AG09309 (cell line): ENCODE measurements at places on chromosomes 2 and 18.

GRCh38 chr18:25187521-25188192 is 164.3 kb downstream of the ZNF521 start:
- no peak for DNase-seq

DNA sequence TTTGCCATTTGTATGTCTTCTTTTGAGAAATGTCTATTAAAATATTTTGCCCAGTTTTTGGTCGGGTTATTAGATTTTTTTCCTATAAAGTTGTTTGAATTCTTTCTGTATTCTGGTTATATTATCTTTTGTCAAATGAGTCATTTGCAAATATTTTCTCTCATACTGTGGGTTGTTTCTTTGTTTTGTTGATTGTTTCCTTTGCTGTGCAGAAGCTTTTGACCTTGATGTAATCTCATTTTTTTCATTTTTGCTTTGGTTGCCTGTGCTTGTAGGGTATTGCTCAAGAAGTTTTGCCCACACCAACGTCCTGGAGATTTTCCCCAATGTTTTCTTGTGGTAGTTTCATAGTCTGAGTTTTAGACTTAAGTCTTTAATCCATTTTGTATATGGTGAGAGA is 245.7 kb downstream of the ADCYAP1 start:
- DNase-seq: no peak

- DNase-seq: peak; percentile 74
These were observed 137.4 kb upstream of the ETAA1 start for GRCh38 chr2:67259556-67260342.

GRCh38 chr2:131036696-131037397 is 56.4 kb downstream of the FAM168B start:
- no peak for DNase-seq

GRCh38 chr2:3761272-3761671 is 57.9 kb downstream of the DCDC2C start:
- DNase-seq: no peak

DNA sequence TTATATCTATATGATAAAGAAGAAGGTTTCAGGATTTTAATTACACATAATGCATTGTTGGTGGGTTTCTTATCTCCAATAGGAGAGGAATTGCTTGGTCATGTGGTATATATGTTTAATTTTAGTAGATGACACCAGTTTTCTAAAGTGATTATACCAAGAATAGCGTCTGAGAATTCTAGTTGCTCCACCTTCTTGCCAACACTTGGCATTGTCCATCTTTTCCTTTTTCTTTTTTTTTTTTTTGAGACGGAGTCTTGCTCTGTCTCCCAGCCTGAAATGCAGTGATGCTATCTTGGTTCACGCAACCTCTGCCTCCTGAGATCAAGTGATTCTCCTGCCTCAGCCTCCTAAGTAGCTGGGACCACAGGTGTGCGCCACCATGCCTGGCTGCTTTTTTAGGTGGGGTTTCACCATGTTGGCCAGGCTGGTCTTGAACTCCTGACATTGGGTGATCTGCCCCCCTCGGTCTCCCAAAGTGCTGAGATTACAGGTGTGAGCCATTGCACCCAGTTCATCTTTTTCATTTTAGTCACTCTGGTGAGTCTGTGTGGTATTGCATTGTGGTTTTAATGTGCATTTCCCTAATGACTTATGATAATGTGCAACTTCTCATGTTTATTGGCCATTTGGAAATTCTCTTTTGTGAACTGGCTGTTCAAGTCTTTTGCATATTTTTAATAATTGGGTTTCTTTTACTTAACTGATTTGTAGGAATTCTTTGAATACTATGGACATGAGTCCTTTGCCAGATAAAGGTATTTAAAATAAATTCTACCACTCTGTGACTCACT is 37.3 kb upstream of the ZNF512 start:
- no peak for DNase-seq

- DNase-seq: no peak
These were observed 2.5 kb downstream of the BCL11A start for GRCh38 chr2:60550984-60551239.

DNA sequence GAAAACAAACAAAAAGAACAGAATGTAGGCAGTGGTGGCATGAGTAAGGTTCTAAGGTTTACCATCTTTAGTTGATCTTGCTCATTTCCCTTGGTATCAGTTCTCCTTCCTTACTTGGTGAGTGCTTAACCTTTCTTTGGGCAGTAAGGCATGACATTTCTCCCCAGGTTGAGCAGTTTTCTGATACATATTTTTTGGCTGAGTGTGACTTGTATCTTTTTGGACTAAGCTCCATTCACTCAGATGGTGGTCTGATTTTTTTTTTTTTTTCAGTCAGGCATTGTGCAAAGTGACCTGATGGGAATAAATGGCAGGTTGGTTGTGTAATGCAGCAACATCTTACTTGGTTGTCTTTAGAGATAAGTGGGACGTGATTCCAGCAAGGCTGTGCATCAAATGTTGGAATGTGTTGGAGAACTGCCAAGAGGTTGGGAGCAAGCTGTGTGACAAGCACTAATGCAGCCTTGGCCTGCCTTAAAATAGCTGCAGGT is 15.1 kb downstream of the SPTBN1 start:
- no peak for DNase-seq

DNA sequence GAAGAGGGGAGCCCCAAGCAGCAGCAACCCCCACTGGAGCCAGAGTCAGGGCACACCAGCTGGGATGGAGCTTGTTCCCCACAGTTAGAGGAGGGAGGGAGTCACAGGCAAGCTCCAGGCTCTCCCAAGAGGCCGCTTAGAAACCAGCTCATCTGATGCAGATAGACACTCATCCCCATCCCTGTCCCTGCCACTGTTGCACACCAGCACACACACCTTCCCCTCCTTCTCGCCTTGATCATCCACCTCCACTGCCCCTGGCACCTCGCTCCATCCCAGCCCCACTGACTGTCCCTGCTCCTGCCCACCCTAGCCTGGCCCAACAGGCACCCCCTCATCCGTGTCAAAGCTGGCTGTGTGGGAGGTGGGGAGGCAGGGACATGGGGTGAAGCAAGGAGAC is 1.5 kb upstream of the RUFY4 start:
- no peak for DNase-seq

GRCh38 chr2:217993138-217993537 is 9.7 kb downstream of the TNS1 start:
- DNase-seq: no peak

DNA sequence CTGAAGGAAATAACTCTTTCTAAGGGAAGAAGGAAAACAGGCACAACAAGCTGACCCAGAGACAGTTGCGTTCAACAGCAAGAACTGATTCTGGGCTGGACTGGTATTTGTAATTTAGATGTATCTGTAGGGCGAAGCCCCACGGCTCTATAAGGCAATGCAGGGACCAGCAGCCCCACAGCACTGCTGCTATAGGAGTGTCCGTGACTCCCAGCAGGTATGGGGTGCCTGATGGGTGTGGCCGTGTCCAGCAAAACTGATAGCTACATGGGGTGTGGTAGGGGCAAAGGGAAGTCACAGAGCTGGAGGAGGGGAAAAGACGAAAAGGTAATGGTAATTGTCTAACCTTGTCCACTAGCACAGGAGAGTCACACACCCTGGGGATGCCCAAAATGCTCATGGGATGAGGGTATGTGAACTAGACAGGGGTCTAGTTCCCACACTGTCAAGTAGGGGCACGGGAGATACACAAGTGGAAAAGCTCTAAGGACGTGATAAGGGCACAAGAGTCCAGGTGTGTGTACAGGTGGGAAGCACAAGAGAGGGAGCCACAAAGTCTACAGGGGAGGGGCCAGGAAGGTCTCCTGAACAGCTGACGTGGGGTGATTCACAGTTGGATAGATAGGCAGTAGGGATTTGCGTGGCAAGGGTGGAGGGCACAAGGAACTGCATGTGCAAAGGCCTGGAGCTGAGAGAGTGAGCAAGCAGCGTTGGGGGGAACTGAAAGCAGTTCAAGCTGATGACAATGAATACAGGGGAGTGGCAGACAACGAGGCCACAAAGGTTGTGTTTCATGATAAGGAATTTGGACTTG is 48.5 kb upstream of the ASPRV1 start:
- DNase-seq: no peak

DNA sequence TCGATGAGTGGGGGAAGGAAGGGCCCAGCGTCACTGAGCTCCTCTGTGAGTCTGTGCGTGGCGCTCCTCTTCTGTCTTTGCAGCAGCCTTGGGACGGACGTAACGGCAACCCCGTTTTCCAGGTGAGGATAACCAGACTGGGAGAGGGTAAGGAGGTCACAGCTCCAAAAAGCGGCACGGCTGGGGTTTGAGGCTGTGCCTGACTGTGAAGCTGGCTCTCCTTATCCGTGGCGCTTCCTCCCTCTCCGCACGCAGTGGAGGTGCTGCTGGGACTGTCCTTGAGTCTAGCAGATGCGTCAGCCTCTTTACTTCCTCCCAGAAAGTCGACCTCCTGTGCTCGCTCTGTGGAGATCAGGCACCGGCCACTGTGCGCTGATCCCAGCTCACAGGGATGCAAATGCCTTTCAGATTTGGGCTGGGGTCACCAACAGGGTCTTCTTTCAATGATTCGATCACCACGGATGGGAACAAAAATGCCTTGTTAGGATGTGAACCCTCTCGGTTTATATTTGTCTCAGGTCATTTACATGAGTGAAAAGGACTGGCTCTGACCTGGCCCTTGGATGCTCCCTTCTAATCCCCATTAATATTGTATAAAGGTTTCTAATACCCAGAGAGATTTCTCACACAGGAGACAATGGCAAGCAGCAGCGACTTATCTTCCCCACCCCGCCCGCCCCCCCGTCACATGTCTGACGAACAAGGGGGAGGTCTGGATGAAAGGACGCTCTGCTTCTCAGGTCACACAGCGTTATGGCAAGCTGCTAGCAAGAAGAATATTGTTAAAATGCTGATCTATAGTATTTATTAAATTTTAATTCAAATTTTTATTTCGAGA is 30.1 kb upstream of the E2F6 start:
- DNase-seq: no peak

GRCh38 chr2:230160112-230160660 is 59.6 kb downstream of the SP110 start:
- DNase-seq: no peak

DNA sequence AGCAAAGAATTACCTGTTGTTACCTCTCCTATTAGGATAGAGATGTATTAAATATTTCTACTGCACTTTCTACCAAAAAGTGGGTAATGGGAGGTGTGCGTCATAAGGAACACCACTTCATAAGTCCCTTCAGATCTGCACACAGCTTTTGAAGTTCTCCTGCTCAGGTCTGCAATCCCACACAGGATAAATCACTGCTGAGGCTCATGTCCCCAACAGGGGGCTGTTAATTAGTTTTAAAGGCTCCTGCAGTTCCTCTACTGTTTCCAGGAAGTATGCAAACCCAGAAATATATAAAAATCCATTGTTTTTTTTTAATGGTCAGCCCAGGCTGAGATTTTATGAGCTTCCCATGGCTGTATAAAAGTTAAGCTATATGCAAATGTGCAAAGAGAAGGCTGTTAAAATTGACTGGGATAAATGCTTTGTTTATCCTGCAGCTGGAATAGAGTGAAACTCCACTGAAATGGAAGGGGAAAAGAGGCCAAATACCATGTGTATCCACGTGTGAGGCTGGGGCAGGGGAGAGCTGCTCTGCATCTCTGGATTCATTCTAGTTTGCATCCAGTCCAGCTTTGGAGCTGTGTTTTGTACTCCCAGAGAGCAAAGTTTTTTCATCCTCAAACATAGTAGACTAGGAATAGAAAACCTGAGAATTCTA is 903.7 kb downstream of the TDRD15 start:
- no peak for DNase-seq

GRCh38 chr2:126970583-126970982 is 71.9 kb downstream of the TEX51 start:
- no peak for DNase-seq

GRCh38 chr2:29117636-29118303 is 2.6 kb downstream of the CLIP4 start:
- no peak for DNase-seq

DNA sequence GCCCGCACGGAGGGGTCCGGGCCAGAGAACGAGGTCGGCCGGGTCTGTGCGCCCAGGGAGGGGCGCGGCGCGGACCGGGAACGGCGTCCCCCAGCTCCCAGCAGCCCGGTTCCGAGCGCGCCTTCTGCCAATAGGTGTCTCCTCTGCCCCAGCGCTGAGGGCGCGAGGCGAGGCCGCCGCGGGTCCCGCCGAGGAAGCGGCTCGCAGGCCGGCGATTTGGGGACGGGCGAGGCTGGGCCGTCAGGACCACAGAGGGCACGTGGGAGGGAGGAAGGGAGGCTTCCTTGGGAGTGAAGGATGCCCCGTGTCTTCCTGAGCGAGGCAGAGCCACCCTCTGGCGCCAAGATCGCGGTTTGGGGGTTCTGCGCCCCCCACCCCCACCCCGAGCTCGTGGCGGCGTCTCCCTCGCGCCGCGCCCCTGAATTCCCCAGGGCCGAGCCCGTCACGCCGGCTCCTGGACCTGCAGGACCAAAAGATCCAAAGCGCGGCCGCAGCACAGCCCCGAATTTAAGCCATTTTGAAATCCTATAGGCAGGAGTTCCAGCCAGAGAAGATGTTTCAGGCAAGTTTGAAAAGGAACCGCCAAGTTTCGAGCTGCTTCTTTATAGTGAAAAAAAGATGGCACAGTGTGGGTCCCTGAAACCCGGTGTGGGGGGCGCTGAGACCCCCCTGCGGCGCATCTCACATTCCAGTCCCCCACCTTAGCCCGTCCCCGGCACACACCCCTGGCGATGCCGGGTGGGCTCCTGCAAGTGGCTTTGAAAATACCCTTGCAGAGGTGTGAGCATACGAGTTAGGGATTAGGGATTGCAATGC is 909 bp downstream of the NFATC1 start:
- no peak for DNase-seq

- no peak for DNase-seq
These were observed 21.7 kb upstream of the CCDC88A start for GRCh38 chr2:55441280-55441892.

DNA sequence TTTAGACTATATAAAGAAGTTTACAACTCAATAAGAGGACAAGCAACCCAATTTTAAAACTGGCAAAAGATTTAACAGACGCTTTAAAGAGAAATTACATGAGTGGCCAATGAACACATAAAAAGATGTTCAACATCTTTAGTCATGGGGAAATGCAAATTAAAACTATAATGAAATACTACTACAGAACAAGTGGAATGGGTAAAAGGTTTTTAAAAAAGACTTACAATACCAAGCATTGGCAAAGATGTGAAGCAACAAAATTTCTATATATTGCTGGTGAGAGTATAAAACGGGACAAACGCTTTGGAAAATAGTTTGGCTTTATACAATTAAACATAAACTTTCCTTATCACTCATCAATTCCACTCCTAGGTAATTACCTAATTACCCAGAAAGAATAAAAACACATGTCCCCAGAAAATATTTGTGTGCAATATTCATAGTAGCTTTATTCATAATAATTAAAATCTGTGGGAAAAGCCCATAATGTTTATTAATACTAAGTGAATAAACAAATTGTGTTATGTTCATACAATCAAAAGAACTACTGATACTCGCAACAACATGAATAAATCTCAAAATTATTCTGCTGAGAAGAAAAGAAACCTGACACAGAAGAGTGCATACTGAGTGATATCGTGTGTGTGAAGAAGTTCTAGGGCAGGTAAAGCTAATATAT is 76.7 kb upstream of the MYCN start:
- no peak for DNase-seq

GRCh38 chr2:18899725-18900124 is 310.4 kb upstream of the NT5C1B start:
- DNase-seq: no peak
